ENCODE measurements at places on chromosomes 7 and 10. TPM values are rescaled to one million over a fixed set of nuclear protein-coding genes. Genes with fewer than 3 reads are reported as not detected.

The CPED1 gene
- total RNA-seq = not detected

The CLRN3 gene
- total RNA-seq = not detected

The SMARCD3 gene
- total RNA-seq = 1.9 TPM

The SLC29A3 gene
- total RNA-seq = 8.2 TPM

The ZNF467 gene
- not detected for total RNA-seq

The GCK gene
- not detected for total RNA-seq

The MMRN2 gene
- total RNA-seq = not detected

The TBX20 gene
- 7.6 TPM for total RNA-seq

The ELMO1 gene
- total RNA-seq = 101 TPM

The EBLN1 gene
- not detected for total RNA-seq

The FOXI2 gene
- total RNA-seq = not detected

The AP1S1 gene
- 58.3 TPM for total RNA-seq

The ANKRD30A gene
- not detected for total RNA-seq

All from OCI-LY7 (cell line).